ENCODE measurements at places on chromosomes 12 and 14.

- peak; percentile 51 for DNase-seq
These were observed 110.3 kb downstream of the GCH1 start for GRCh38 chr14:54792288-54792687.

DNA sequence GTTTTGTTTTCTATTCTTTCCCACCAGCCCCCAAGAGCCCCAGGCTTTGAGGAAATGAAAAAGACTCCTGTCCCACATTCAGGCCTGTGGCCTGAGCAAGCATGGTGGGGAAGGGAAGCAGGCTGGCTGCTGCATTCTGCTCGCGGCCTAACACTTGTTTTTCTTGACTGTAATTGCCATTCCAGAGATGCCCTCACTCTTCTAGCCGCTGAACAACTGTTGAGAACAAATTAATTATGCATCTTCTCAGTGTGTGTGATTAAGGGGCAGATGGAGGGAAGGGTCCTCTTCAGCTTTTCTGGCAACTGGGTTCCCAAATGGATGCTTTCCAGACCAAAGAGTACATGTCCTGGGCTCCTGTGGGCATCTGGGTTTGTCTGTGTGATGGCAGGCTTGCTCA is 43.3 kb downstream of the ADCK1 start:
- DNase-seq = no peak

DNA sequence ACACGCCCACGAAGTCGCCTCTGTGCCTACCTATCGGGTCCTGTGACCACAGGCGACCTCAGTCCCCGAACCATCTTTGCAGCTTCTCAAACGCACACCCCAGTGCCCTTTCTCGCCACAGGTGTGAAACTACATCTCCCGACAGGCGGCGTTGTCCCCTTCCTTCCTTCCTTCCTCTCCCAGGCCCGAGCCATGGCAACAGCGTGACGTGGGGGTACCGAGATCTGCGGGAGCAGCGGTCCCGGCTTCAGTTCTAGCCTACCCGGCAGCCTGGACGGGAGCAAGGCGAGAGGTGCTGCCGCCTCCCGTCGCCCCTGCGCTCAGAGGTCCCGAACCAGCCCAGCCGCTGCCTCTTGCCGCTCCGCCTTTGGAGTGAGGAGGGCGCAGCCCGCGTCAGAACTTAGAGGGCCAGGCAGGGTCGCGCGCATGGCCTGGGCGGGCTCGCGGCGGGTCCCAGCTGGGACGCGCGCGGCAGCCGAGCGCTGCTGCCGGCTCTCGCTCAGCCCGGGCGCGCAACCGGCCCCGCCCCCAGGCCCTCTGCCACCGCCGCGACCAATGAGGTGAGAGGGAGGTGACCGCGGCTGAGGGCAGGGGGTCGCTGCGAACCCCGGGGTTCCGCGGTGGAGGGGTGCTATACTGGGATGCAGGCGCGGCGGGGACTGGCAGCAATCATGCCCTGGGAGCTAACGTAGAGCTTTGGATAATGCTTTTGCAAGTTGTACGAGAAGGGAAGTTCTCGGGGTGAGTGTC is at the start of gene COQ10A:
COQ10A (plus strand) TSS at position 250 of the 750 bp plus-strand sequence; CDS start at position 427, 177 bp downstream.
- peak; percentile 94 for DNase-seq

DNA sequence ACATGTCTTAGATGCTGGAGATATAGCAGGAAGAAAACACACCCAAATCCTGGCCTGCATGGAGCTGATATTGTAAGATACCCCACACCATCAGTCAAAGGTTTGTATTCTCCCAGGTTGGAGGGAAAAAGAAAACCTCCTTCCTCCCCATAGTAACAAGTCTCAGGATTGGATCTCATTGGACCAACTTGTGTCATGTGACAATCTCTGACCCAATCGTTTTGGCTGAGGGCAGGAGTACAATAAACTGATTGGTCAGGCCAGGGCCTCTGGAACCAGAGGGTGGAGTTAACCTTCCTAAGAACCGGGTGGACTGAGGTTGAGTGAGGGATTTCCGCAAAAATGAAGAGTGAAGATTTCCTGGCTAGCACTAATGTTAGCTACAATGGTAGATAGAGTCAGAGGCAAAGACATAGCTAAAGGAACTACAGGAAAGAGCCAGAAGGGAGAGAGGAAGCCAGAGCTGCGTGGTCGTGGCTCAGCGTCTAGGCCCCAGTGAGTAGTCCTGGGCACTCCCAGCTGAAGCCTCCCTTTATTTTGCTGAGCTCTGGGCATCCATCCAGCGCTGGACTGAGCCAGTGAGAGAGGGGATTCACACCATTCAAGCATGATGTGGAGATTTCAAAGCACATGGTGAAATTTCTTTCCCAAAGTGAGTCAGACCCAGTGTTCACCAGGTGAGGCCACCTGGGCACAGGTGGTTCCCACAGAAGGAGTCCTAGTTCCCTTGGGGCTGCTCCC is 219.9 kb downstream of the AACS start:
- DNase-seq = no peak

DNA sequence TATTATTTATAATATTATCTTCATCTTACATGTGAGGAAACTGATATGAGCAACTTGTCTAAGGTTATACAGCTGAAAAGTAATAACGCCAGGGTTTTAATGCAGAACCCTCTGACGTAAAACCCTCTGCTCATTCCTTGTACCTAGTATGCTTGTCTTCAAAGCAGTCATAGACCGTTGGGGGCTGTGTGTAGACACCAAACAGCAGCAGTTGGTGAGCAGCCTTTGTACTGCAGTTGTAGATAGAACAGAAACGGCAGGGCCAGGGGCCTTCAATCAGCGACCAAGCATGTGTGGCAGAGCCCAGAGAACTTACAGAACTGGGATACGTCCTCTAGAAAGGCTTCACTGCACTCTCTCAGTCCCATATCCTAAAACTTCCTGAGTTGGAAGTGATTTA is 28.1 kb downstream of the EVL start:
- DNase-seq = no peak

DNA sequence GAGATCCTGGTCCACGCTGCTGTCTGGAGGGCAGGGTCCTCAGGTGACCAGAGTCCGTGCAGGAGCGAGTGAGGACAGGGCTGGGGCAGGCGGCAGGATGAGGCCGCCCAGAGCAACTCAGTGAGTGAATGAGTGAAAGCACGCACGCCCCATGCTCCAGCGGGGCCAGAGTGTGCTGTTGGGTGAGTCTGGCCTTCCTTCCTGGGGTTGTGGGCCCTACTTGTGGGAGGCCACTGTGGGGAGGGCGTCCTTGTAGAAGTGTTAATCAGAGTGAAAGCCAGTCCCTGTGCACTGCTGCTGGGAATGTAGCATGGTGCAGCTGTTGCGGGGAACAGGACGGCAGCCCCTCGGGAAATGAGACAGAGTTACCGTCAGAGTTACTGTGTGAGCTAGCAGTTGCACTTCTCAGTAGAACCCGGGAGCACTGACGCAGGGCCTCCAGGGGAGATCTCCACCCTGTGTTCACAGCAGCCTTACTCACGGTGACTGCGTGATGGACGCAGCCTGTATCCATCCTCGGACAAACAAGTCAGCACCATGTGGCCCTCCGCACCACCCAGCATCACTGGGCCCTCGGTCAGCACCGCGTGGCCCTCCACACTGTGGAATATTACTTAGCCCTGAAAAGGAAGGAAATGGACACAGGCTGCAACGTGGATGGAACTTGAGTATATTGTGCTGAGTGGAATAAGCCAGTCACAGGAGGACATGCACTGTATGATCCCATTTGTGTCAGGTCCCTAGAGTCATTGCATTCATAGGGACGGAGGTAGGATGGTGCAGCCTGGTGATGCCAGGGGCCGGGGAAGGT is 22.1 kb downstream of the PACS2 start:
- no peak for DNase-seq

DNA sequence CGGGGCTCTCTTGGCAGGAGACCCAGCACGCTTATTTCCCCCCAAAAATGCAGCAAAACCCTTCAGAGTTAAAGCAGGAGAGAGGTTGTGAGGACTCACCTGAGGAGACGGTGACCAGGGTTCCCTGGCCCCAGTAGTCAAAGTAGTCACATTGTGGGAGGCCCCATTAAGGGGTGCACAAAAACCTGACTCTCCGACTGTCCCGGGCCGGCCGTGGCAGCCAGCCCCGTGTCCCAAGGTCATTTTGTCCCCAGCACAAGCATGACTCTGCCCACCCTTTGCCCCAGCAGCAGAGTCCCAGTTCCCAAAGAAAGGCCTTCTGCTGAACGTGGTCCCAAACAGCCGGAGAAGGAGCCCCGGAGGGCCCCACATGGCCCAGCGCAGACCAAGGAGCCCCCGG is 337.7 kb downstream of the TMEM121 start:
- peak; percentile 41 for DNase-seq

- no peak for DNase-seq
These were observed 2.4 kb downstream of the ETNK1 start for GRCh38 chr12:22627371-22627770.

- DNase-seq = no peak
These were observed 26.9 kb downstream of the SIX1 start for GRCh38 chr14:60622210-60622916.

DNA sequence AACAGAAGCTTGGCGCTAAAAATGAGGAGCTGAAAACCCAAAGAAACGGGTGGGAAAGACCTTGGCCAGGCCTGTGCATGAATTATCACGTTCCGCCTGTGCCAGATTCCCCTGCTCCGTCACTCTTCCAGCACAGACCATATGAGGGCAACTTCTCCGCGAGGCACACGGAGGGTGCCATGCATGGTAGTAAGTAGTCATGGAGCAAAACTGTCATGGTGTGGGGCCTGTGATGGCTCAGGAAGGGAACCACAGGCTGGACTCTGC is 148.2 kb downstream of the ANO2 start:
- no peak for DNase-seq

DNA sequence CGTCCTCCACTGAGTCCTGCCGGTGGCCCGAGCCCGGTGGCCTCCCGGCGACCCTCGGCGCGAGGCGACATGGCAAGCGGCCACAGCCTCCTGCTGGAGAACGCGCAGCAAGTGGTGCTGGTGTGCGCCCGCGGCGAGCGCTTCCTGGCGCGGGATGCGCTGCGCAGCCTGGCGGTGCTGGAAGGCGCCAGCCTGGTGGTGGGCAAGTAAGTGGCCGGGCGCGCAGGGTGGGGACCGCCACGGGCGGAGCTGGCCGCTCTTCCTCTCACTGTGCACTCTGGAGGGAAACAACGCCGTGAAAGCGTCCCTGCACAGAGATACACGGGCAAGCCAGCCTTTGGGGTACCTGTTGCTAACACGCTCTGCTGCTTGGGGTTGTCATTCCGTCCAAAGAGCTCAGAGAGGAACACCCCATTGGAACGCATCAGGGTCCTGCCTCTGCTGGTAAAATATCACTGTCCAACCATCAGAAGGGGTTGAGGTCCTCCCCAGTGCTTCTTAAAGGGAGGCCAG is at the start of gene AMDHD1:
AMDHD1 (plus strand) TSS at position 2 of the 513 bp plus-strand sequence; CDS start at position 70, 68 bp downstream.
- peak; percentile 27 for DNase-seq

DNA sequence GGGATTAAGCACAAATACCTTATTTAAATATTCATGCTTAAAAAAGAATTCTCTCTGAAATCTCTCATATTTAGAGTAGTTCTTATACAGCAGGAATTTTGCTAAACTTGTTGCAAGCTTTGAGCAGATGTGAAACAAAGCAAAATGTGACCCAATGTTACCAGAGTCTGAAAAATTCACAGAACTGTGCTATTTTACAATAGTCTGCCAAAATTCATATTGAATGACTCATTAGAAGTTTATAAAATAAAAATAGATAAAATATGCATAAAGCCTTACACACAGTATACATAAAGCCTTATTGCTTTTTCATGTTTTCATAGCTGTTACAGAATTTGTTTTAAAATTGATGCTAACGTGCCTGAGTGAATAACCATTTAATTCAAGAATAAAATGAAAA is 17.8 kb upstream of the RHOJ start:
- DNase-seq = no peak

DNA sequence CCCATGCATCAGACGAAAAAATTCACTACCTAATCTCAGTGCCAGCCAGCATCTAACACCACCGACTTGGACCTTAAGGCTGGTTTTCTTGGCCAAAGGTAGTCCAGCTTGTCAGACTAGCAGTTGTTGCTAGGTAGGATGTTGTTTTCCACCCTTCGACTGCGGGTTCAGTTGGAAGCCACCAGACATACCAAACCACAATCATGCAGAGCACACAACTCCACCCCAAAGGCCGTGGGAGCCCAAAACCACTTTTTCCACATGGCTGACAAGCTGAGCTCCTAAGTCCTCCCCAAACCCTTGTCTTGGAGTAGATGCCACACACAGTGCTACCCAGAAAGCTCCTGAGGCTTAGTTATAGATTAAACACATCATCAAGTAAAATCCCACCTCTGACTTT is 46.8 kb downstream of the LRIG3 start:
- no peak for DNase-seq

Data from tibial artery (tissue), 4 donors.